ENCODE measurements at places on chromosomes 6 and 20.

- DNase-seq: no peak
Measured at GRCh38 chr6:41655646-41656001, 17.4 kb downstream of the MDFI start.

- no peak for DNase-seq
Measured at GRCh38 chr6:3163248-3163594, 5.9 kb upstream of the TUBB2A start.

GRCh38 chr6:144602523-144603180 is 317.5 kb downstream of the UTRN start:
- DNase-seq: no peak

GRCh38 chr20:59525500-59526241 is 78.7 kb upstream of the PHACTR3 start:
- no peak for DNase-seq

GRCh38 chr6:111602481-111603011 is 3.1 kb downstream of the TRAF3IP2 start:
- no peak for DNase-seq

DNA sequence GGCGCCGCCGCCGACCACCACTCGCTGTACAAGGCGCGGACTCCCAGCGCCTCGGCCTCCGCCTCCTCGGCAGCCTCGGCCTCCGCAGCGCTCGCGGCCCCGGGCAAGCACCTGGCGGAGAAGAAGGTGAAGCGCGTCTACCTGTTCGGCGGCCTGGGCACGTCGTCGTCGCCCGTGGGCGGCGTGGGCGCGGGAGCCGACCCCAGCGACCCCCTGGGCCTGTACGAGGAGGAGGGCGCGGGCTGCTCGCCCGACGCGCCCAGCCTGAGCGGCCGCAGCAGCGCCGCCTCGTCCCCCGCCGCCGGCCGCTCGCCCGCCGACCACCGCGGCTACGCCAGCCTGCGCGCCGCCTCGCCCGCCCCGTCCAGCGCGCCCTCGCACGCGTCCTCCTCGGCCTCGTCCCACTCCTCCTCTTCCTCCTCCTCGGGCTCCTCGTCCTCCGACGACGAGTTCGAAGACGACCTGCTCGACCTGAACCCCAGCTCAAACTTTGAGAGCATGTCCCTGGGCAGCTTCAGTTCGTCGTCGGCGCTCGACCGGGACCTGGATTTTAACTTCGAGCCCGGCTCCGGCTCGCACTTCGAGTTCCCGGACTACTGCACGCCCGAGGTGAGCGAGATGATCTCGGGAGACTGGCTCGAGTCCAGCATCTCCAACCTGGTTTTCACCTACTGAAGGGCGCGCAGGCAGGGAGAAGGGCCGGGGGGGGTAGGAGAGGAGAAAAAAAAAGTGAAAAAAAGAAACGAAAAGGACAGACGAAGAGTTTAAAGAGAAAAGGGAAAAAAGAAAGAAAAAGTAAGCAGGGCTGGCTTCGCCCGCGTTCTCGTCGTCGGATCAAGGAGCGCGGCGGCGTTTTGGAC is 2.0 kb downstream of the SOX4 start:
- DNase-seq: no peak

GRCh38 chr6:141956046-141956761 is 176.5 kb upstream of the GJE1 start:
- DNase-seq: no peak
